ENCODE measurements at places on chromosomes 1 and 21.
A peak's percentile ranks its signal among the peaks of the same experiment; 100 is the strongest.

GRCh38 chr1:928825-929661 lies 5.3 kb downstream of the SAMD11 start:
- peak; percentile 42 for DNase-seq

DNA sequence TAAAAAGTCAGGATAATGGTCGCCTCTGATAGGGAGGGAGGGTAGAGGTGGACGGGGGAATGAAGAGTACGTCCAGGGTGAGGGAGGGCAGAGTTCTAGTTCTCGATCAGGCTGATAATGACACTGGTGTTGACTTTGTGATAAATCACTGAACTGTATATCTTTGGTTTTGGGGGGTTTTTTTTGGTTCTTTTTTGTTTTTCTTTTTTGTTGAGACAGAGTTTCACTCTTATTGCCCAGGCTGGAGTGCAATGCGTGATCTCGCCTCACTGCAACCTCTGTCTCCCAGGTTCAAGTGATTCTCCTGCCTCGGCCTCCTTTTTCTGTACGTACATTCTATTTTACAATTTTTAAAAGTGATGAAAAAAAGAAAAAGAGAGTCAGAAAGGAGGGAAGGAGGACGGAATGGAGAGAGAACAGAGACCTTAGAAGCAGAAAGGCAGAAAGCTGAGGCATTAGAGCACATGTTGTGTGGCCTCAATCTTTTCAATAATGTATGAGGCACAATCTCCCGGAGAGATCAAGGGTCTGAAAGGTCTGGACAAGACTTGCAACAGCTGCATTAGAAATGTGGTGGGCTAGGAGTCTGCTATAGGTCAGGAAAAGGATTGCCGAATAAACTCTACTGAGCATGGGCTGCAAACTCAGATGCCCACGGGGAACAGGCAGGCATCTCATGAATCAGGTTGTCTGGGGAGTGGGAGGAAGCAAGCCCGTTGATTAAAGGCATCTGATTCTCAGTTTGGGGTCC lies 174.8 kb downstream of the TOMM20 start:
- DNase-seq, result no peak

- no peak for DNase-seq
Measured at GRCh38 chr1:164644774-164645644, 86.0 kb downstream of the PBX1 start.

DNA sequence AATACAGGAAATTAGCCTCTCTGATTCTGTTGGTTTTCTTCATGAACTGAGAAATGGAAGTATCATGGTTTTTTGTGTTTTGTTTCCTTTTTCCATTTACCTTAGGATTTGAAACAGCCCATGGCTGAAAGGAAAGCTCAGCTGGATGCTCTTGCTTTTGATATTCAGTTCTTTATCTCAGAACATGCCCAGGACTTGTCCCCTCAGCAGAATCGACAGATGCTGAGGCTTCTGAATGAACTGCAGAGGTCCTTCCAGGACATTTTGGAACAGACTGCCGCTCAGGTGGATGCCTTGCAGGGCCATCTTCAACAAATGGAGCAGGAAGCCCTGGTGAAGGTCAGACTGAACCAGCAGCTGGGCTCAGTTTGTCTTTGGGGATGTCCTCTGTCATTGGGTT lies 142.4 kb downstream of the MACF1 start:
- DNase-seq, result no peak

- DNase-seq, result no peak
Measured at GRCh38 chr21:34609244-34609932, 5.5 kb downstream of the RCAN1 start.

DNA sequence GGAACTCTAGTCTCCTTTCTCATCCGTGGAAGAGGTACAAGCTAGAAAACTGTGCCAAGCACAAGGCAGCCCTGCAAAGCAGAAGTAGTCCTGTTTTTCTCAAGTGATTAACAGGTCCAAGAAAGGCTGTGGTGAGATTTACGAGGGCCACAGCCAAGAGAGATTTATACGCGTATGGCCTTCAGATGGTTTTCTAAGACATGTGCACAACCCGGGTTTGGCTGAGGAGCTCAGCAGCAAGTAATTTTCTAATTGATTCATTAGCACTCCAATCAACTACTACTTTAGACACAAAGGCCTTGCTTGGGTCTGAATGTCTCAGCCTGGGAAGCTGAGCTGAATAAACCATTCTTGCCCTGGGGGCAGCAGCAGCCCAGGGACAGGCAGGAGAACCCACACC lies 55.8 kb downstream of the SSBP3 start:
- no peak for DNase-seq

GRCh38 chr1:111599781-111600693 lies 19.6 kb upstream of the RAP1A start:
- no peak for DNase-seq

GRCh38 chr1:1250786-1251284 lies 4.3 kb upstream of the C1QTNF12 start:
- no peak for DNase-seq

DNA sequence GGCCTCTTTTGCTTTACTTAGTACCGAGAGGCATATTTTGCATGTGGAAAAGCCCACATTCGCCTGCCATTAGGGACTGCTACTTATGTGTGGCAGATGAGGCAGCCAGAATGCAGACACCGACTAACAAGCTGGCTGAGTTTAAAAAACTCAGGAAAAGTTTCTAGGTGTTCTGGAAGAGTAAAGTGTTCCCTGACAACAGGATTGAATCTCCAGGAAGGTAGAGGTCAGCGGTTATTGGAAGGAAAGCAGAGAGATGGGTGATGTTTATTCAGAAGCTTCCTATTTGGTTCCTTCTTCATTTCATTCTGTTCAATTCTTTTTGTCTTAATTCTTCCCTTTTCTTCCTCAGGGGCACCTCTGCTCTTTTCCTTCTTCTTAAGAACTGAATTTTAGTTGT lies 206.9 kb upstream of the SNX7 start:
- DNase-seq, result no peak

DNA sequence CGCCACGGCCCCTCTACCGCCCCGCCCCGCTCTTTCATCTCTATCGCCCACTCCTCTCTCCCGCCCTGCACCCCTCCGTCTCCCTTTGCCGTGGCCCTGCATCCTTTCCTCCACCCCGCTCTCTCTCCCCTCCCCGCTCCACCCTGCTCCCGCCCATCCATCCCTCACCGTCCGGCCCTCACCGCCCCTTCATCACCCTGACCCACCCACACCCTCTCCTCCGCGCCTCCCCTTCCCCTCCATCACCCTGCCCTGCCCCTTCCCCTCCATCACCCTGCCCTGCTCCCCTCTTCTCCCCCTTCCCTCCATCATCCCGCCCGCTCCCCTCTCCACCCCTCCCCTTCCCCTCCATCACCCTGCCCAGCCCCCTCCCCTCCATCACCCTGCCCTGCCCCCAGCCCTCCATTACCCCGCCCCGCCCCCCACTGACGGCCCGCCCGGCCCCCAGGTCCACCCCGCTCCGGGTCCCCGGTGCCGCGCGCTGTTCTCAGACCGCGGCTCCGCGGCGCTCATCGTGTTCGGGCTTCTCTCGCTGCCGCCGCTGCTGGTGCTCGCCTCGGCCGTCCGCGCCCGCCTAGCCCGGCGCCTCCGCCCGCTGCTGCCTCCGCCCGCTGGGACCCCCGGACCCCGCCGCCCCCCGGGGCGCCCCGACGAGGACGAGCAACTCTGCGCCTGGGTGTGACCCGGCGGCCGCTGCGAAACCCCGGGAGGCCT lies 6.2 kb upstream of the ANKRD65 start:
- DNase-seq, result peak; percentile 26

GRCh38 chr1:238063454-238063853 lies 172.7 kb upstream of the ZP4 start:
- DNase-seq, result no peak

DNA sequence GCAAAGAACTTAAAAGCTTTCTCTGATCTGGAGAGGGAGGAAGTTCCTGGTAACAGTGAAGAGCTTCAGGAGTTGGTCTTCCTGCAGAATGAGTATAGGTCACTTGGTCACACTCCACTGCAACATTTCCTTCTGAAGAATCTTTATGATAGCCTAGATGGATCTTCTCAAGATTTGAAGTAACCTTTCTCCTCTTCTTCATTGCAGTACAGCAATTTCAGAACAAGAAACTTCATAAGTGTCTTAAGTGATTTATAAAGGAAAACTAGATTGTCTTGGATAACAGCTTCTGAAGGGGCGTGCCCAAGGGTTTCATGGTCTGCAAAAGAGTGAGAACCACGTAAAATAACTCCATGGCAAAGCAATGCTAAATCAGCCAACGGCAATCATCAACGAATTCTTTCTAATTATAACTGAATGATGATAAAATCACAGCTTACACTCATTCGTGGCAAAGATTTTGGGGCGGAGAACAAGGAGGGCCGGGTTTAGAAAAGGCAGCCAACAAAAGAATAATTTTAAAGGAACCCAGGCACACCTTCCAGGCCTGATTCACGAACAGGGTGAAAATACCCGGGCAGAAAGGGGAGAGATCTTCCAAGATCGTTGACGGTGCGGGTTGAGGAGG lies 53.9 kb upstream of the ASPM start:
- DNase-seq, result peak; percentile 34

DNA sequence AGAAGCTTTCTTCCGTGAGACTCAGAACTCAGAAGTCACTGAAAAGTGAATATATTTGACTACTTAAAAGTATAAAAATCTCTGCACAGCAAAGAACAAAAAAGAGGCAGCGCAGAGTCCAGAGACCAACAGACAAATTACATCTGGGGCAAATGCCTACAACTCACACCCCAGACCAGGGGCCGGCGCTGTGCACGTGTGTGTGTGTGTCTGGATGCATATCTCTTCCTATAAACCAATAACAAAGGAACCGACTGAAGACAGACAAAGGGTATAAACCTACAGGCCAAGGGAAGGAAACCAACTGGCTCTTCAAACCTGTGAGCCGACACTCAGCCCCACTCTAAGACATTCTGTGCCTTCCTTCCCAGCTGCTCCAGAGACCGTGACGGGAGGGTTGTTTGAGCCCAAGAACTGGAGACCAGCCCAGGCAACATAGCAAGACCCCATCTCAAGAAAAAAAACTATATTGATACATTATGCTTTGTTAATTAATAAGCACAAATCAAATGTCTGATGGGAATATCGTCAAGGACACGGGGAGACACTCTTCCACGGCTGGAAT lies 18.8 kb downstream of the WNT9A start:
- no peak for DNase-seq

DNA sequence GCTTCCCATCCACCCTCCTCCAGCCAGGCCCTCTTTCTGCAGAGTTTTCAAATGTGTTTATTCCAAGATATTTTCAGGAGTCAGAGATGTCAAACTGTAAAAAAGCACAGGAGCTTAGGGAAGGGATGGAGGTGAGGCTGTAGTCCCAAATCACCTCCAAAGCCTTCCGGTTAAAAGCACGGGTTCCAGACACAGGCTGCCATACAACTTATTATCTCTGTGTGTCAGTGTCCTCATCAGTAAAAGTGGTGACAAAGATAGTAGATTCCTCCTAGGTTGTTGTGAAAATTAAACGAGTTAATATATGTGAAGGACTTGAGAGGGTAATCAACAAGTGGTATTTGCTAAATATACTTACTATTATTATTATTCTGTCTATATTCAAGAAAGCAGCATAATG lies 15.1 kb downstream of the S100A7A start:
- DNase-seq, result no peak

DNA sequence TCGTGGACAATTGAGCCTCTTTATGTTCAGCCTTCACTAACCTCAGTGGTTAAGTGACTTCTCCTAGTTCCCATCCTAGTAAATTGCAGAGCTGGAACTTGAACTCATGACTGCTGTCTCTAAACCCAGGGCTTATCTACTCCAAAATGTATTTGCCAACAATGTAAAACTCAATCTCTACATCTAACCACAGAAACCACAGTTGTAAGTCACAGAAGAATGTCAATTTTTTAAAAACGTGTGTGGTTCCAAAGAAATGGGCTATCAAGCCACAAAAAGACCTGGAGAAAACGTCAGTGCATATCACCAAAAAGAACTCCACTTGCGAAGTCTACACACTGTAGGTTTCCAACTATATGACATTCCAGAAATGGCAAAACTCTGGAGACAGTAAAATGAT lies 172.6 kb upstream of the HMCN1 start:
- DNase-seq, result no peak

GRCh38 chr1:116940814-116941599 lies 31.3 kb downstream of the PTGFRN start:
- DNase-seq, result peak; percentile 28

GRCh38 chr1:32025515-32025914 lies 11.8 kb downstream of the KHDRBS1 start:
- DNase-seq, result no peak

DNA sequence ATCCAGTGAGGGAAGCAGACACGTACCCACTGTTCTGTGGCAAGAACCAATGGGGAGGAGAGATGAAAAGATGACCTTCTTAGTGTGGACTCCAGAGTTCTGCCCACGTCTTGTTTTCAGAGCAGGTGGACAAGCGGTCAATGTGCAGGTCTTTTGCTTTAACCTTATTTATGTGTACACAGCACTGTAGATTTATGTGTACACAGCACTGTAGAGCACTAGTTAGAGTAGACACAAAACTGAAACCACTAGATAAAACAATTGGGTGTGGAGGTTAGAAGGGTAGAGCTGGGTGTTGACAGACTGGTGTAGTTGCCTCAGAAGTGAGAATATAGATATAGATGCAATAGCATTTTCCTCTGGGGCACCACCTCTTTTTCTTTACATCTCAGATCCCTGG lies 150.0 kb downstream of the MAGI3 start:
- DNase-seq, result no peak

DNA sequence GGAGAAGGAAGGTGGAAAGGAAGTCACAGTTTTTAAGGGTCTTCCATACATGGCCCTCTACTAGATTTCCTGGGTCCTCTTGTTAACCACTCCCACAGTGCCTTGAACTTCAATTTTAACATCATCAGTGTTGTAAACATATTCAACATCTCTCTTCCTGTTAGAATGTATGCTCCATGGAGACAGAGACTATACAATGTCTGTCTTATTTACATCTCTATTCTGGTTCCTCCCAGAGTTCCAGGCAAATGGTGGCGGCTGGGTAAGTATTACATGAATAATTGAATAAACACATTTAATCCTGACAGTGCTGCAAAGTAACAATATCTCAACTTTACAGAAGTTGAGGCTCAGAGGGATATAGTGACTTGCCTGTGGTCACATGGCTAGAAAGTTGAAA lies 40.3 kb downstream of the CDC7 start:
- no peak for DNase-seq

- DNase-seq, result no peak
Measured at GRCh38 chr1:149934356-149934755, 2.3 kb downstream of the MTMR11 start.

- no peak for DNase-seq
Measured at GRCh38 chr21:38206646-38207045, 50.1 kb upstream of the KCNJ15 start.

GRCh38 chr1:227887697-227888403 lies 59.9 kb downstream of the WNT9A start:
- DNase-seq, result no peak

DNA sequence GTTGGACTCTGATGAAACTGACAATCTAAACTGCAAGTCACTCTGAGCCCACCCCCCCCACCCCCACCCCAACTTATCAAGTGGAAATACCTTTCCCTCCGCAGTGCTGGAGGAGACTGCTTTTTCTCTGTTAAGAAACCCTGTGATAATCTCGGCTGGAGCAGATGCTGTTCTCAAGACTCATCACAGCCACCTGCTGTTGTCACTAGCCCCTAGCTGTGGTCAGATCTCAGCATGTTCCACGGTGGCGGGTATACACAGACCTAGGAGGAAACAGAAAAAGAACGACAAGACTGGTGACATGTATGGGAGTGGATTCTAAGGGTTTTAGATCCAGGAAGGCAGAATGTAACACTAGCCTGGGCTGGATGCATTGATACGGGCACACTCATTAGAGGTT lies 2.3 kb downstream of the ACTL8 start:
- DNase-seq, result no peak

Data from trophoblast cell (in vitro differentiated cells and primary cell).